Suppressor macrophage treated with lipopolysaccharide for 4 hours (primary cell): ENCODE measurements at places on chromosomes 6 and 20.

GRCh38 chr6:17416806-17417205, 23.4 kb downstream of the CAP2 start:
- DNase-seq, result no peak

- no peak for DNase-seq
Measured at GRCh38 chr20:3452136-3452535, 18.7 kb upstream of the ATRN start.

DNA sequence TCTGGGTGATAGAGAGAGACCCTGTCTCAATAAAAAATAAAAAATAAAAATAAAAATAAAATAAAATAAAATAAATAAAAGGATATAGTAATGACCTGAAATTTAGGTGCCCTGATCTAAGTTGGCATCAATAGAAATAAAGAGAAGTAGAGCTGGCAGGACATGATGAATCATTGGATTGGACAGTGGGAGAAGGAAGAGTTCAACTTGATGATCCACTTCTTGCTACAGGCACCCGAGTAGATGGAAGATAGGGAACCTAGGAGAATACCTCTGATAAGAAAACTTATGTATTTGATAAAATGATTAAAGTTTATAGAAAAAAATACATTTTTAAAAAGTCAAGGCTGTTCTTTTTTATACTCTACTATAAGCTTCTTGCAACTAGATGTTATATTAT, 79.0 kb downstream of the ADTRP start:
- DNase-seq, result peak; percentile 51

GRCh38 chr6:75089151-75089897, 116.5 kb downstream of the COL12A1 start:
- no peak for DNase-seq

- DNase-seq, result no peak
Measured at GRCh38 chr6:71544028-71544427, 255.4 kb downstream of the OGFRL1 start.

DNA sequence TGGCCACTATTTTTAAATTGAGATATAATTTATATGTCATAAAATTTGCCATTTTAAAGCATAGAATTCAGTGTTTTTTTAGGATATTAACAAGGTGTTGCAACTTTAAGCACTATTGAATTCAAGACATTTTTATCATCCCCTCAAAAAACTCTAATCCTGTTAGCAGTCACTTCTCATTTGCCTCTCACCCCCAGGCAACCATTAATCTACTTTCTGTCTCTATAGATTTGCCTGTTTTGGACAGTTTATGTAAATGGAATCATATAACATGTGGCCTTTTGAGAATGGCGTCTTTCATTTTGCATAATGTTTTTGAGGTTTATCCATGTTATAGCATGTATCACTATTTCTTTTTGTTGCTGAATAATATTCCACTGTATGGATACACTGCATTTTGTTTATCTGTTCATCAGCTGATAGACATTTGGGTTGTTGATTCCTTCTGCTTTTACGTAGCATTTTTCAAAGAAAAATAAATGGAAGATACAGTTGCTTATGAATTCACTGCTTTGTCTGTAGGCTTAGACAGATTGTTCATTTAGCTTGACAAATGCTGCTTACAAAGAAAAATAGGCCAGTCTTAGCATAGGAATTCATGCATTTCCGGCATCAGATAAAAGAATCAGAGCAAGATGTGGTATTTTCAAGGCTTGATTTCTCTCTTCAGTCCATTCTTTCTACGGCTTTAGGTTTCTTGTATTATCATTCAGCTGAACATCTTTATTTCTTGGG, 52.9 kb downstream of the STK4 start:
- DNase-seq, result no peak

- DNase-seq, result no peak
Measured at GRCh38 chr6:122712093-122712447, 67.4 kb upstream of the FABP7 start.

DNA sequence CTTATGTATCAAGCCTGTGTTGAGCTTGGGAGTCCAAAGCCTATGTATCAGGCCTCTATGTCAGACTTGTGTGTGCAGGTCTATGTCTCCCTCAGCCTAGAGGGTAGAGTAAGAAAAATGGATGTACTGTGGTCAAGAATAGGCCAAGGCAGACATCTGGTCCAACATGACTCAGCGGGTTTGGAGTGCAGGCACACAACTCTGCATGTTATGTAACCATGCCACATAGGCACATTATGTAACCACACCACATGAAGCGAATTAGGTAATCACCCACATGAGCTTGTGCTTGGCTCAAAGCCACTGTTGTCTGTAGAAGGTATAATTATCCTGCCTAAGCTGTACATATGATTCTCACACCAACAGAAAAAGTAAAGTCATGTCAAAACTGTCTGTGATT, 1190.5 kb upstream of the EYS start:
- DNase-seq, result peak; percentile 0

DNA sequence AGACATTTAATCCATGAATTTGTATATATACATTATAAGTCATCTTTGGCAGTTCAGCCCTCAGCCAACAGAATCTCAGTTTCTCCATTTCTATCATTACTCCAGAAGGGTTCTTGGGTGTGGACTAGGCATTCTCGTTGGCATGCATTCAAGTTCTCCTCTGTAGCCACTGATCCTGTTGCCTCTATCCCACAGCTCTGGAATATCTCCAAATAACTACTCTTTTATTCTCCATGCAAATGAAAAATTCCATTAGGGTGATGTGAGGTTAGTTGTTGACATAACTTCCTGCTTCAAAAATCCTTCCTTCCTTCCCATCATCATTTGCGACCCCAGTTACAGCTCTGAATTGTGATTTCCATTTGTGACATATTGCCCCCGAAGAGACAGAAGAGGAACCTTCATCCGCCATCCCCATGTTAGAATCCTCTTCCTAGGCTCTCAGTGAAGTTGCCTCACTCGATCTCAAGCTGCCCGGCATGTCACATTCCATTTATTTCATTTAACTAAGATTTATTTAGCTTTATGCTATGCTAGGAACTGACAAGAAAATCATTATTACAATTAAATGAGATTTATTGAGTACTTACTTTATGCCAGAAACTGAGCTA, 93.7 kb upstream of the EDN1 start:
- no peak for DNase-seq

DNA sequence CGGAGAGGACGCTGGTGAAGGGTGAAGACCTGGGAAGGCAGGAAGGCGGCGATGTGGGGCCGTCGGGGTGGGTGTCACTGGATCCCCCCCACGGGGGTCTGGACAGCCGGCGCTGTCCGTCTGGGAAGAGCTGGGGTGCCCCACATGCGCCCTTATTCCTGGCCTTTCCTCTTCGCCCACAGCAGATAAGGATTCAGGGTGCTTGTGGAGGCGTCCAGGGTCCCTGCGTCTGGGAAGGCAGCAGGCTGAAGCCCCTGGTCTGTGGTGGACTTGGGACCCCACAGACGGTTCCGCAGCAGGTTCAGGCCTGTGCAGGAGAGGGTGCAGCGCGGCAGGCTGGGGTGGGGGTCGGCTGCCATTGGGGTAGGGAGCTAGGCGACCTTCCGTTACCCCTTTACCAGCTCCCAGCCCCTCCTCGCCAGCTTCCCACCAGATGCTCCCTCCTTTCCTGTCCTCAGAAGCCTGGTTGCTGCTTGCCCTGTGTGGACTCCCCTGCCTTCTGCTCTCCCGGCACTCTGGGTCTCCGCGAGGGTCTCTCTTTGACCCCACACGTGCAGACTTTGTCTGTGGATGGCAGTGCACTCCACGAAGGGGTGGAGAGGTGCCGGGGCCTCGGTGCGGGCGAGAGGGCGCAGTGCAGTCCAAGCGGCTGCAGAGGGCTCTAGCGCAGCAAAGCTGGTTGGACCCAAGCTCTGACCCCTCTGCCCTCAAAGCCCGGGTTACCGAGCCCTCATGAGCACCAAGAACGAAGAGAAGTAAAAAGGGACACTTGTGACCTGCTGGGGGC, 2.1 kb upstream of the GATA5 start:
- DNase-seq, result no peak

DNA sequence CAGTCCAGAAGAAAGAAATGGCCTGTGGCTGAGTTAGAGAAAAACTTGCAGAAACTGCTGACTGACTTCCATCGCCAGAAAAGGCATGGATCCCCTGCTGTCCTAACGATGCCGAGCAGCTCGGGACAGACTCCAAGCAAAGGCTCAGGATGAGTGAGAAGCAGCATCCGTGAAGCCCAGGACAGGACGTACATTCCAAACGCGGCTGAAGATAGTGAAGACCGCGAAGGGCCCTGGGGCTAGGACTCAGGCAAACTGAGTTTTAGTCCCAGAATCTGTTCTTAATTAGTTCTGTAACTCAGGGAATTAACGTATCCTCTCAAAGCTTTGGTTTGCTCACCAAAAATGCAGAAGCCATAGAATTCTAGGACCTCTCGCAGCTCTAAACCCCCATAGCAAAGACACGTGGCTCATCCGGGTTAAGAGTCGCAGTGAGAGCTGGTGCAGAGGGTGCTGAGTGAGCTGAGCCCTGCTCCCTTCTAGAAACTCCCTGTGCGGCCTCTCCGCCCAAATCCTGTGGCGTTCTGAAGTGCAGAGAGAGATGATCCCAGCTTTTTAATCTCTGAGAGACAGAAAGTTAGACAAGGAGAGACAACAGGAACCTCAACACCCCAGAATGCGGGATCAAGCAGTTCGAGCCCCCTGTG, 132.9 kb upstream of the THBS2 start:
- DNase-seq, result no peak

GRCh38 chr6:7171119-7171518, 63.4 kb downstream of the RREB1 start:
- DNase-seq, result no peak

DNA sequence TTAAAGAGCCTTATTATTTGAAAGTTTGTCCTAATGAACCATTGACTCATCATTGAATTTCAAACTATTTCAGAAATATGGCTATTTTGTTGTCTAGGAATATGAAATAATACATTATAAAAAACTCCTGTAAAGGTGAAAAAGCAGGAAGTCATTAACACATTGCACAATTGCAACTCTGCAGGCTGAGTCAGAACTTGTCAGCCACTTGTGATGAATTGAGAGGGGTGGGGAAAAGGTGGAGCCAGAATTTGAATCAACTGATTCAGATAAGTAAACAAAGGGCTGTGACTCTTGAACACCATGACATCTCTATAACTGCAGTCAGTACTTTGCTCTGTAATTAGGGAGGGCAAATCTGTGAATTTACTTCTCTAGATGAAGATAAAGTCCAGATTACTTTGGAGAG, 6.0 kb downstream of the C6orf141 start:
- DNase-seq, result peak; percentile 63

DNA sequence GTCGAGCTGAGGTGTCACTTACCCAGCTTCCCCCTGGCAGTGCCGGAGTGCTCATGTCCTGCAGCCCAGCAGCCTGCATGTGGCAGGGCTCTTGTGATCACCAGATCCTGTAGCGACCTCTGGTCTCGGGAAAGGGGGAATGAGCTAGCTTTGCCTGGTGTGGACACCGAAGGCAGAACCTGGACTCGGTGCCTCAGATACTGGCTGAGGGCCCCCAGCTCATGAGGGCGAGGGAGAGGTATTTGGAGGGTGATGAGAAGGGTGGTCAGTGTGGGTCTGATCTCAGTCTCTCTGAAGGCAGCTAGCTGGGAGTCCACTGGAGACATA, 26.3 kb downstream of the SUN5 start:
- no peak for DNase-seq

DNA sequence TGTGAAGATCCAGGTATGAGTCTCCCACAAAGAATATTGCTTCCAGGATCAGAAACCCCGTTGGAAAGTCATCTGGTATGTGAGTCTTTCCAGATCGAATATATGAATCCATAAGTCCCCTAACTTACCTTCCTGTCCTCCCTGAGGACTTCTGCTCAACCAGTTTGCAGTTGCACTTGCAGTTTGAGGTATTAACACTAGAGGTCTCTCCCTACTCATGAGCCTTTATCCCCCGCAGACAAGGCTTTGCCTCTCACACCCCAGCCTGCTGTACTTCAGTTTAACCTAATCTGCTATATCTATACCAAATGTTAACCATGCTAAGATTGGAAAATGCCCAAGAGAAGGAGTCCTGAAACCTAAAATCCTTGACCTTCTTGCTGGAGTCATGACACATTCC, 135.3 kb upstream of the DEFB112 start:
- DNase-seq, result no peak

- peak; percentile 78 for DNase-seq
Measured at GRCh38 chr20:38221119-38221589, 39.4 kb downstream of the KIAA1755 start.

- DNase-seq, result no peak
Measured at GRCh38 chr6:135993361-135993760, 141.9 kb downstream of the PDE7B start.

DNA sequence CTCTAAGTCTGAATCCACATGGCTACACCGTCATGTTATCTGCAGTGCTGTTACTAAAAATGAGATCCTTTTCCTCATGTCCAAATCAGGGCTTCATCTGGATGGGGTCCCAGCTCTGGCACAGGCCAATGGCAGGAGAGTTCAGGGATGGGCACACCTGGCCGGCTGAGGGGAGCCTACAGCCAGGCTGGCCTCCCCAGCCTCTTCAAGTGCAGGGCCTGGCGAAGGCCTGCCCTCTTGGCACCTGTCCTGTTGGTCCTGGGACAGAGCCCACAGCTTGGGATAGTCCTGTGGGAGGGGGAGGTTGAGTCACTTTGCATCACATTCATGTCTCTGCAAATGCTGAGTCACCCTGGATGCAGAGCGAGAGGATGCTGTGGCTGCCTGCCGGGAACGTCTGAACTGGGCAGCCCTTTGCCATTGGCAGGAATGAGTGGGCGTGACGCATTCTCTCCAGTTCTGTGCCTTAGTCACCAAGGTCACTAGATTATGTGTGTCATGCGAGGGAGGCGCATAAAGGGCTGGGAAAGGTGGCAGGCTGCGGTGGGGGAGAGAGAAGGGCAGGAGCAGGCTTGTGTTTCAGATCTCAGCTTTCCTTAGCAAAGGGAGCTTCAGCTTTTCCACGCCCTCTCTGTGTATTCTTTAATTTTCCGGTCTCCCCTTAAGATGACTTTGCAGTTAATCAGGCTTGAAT, 223.2 kb upstream of the ECI2 start:
- peak; percentile 94 for DNase-seq

DNA sequence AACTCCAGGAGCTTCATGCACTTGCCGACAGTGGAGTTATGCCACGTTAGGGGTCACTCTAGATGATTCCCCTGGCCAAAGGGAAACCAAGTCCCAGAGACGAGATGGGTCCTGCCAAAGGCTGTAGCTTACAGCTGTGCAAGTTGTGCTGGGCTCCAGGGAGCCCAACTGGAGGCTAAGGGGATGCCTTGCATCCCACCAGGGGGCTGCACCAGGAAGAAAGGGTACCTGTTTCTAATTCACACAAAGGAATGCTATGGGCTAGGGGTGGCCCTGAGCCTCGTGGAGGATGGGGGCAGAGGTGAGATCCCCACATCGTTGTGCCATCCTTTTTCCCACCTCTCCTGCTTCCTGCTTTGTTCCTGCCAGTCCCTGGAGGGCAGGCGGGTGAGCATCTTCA, 23.7 kb upstream of the SCRT2 start:
- no peak for DNase-seq

DNA sequence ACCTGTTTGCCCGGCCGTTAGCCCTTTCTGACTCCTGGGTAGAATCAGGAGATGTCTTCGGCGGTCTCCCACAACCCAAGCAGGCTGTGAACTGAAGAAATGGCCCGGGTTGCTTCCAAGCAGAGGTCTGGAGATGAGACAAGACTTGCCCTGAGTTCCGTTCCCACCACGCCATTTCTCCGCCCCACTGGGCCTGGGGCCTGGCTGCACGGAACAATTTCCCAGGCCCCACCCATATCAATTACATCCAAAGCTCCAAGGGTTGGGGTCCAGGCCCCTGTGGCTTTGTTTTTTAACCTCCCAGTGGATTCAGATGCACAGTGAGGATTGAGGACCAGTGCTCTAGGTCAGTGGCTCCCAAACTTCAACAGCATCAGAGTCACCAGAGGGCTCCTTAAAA, 214.5 kb upstream of the ARID1B start:
- DNase-seq, result no peak

- DNase-seq, result peak; percentile 56
Measured at GRCh38 chr6:144379356-144379755, 94.2 kb downstream of the UTRN start.
